ENCODE measurements at places on chromosomes 2 and 18.

DNA sequence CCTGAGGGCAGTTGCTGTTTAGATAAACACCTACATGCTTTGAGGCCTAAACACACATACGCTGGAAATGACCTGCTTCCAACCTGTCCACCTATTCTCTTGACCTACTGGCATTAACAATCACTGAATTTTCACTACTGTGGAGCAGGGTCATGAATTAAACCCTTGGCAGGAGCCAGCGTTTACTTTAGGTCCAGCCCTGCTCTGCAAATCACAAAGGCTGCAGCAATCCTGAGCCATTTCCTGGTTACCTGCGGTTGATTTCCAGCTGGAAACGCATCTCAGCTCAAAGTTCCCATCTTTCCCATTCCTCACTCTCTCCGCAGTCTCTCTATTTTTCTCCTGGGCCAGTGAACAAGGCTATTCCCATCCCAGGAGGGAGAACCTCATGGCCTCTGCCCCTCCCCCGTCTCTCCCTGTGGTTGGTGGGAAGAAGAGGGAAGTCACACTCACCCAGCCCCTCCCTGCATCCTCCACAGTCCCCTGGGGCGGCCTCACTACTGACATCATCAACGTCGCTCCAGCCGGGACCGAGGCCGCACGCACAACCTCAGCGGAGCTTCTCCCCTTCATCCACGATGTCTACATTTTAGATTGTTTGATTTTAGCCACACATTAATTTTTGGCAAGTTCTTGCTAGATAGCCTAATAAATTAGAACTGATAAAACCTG lies 84.5 kb upstream of the SNTG2 start:
- DNase-seq = no peak

DNA sequence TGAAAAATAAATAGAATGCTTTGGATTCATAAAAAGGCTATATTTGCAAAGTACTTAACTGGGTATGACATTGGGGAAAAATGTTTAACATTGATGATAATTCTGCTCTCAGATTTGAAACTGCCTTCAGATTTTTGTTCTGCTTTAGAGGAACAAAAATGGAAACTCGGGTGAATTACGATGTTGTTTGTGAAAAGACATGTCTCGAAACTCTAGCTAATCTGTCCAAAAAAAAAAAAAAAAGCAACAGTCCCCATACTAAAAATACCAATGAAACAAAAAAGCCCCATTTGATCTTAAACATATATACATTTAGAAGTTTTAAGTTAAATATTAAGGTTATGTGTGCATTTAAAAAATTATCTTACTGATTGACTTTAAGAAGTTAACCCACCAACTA lies 3.0 kb downstream of the ZDBF2 start:
- no peak for DNase-seq

- peak; percentile 10 for DNase-seq
Observed at GRCh38 chr2:168521053-168521741, 65.1 kb downstream of the CERS6 start.

DNA sequence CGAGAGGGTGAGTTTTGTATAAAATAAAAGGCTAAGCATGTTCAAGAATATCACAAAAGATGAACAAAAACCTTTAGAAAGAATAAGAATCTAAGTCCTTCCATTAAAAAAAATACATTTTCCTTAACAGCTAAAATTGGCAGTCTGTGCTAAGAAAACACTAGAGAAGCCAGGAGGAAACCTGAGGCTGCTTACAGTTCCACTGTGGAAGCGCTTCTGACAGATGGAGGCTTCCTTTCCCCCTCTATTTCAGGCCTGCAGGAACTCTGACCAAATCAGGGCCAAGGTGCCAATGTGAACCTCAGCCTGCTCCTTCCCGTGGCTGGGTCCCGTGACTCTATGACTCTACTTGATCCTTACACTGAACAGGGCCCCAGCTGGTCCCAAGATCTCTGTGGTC lies 108.1 kb upstream of the ARHGAP28 start:
- DNase-seq = no peak

DNA sequence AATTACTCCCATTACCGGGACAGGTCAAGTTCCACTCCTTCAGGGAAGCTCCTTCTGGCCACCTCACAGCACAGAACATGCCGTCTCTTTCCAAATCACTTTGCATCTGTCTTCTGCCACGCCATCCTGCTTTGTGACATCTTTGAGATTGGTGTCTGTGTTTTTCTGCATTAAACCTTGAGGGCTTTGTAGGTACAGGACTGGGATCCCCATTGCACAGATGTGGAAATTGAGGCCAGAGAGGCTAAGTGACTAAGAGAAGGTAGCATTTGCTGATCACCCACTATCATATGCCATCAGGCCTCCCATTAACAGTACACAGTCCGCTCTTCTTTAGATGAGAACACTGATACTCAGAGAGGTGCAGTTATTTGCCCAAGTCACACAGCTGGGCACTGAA lies 9.5 kb upstream of the CYP27C1 start:
- DNase-seq = no peak

Measured in skin of body (tissue), 3 donors.